Urinary bladder (tissue), 4 donors: ENCODE measurements at places on chromosomes 11 and 22. TPM values are rescaled to one million over a fixed set of nuclear protein-coding genes. Genes with fewer than 3 reads are reported as not detected.

Gene HBG1
- not detected for polyA plus RNA-seq

DNA sequence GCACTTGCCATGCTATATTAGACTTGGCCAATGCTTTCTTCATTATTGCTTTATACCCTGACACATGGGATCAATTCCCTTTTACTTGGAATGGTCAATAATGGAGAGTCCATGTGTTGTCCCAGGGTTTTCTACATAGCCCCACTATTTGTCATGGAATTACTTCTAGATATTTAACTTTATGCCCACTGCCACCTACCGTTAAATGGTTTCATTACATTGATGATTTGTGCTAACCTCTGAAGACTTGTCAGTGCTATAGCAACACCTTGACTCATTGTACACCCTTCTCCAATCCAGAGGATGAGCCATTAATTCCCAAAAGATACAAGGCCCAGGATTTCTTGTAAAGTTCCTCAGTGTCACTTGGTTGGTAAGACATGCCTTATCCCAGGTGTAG lies 31.4 kb upstream of the SLC22A25 start:
- DNase-seq = no peak

- no peak for DNase-seq
These were observed 62.9 kb upstream of the WNT11 start for GRCh38 chr11:76269247-76269646.

DNA sequence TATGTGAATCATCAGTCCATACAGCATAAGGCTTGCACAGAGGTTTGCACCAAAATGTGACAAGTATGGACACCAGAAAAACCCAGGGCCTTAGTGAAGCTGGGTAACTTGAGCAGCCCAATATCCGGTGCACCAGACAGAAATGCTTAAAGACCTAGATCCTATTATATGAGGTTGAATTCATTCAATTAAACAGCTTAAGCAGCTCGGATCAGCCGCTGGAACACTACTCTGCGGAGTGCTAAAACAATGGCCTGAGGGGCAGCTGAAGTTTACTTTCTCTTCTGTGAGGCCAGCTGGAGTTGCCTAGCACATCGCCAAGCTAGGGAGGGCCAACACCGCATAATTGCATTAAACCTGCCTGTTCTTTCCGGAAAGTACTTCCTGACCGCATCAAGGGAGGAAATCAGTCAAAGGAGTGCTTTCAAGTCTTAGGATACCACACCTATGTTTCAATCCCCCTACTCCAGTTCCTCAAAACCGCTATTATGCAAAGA lies 17.0 kb upstream of the FAM181B start:
- no peak for DNase-seq

Gene OR2AG2
- polyA plus RNA-seq = 0.03 TPM

- DNase-seq = no peak
These were observed 11.6 kb downstream of the PRR33 start for GRCh38 chr11:1879941-1880720.

Gene OR4B1
- polyA plus RNA-seq = not detected

Gene ADORA2A
- polyA plus RNA-seq = 2.6 TPM

- no peak for DNase-seq
These were observed 20.6 kb downstream of the TSPAN4 start for GRCh38 chr11:863023-863909.

Gene ANO5
- polyA plus RNA-seq = 2.7 TPM

Gene CXCR5
- 0.38 TPM for polyA plus RNA-seq

Gene GAB4
- not detected for polyA plus RNA-seq

DNA sequence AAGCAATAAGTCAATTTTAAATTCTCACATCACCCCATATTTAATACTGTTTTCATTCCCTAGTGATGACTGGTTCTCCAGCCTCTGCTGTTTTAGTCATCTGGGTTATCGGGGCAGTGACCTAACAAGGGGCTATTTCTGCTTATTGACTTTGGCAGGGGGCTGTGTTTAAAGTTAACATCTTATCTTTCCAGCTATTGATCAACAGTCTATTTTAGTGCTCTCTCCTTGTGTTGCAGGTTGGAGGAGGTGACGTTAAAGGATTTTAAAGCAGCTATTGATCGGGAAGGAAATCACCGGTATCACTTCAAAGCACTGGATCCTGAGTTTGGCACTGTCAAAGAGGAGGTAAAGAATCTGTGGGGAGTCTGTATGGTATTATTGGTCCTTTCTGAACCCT lies 7.7 kb upstream of the DLAT start:
- DNase-seq = no peak

DNA sequence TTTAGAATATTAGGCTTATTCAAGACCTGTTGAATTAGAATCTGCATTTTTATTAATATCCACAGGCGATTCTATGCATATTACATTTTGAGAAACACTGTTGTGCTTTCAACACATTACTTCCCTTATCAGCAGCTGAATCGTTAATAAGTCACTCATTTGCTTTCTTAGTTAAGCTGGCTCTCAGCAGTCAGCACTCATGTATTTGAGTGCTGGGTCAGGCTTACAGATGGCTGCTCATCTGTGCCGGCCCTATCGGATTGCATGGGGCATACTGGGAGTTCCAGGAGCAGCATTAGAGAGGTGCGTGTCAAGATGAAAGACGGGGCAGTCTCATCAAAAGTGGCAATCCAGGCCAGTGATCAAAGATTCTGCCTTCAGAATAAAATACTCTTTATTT lies 10.8 kb upstream of the OR51L1 start:
- no peak for DNase-seq

DNA sequence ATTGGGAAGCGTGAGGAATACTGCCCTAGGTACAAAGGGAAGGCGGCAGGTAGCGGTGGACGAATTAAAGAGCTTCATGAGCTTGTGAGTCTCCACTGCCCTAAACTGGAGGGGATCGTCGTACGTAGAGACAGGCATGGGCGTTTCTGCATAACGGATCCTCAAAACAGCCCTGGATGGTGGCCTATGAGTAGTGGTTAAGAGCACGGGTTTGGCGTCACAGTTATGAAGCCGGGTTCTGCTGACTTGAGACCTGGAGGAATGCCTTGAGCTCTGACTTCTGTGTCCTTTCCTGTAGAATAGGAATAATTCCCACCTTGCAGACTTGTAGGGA lies 335 bp downstream of the TMEM138 start:
- no peak for DNase-seq

- DNase-seq = no peak
These were observed 90.3 kb downstream of the TMPRSS5 start for GRCh38 chr11:113615773-113616172.

GRCh38 chr22:26576026-26576680 lies 13.8 kb downstream of the TPST2 start:
- DNase-seq = no peak

DNA sequence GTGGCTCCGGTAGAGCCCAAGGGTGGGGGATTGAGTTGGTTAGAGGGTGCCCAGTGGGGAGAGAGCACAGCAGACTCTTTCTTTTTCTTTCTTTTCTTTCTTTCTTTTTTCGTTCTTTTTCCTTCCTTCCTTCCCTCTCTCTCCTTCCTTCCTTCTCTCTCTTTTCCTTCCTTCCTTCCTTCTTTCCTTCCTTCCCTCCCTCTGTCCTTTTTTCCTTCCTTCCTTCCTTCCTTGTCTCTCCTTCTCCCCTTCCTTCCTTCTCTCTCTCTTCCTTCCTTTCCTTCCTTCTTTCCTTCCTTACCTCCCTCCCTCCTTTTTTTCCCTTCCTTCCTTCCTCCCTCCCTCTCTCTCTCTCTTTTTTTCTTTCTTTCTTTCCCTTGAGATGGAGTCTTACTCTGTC lies 4.8 kb upstream of the ALX4 start:
- DNase-seq = no peak

Gene LMNTD2
- 1.2 TPM for polyA plus RNA-seq

DNA sequence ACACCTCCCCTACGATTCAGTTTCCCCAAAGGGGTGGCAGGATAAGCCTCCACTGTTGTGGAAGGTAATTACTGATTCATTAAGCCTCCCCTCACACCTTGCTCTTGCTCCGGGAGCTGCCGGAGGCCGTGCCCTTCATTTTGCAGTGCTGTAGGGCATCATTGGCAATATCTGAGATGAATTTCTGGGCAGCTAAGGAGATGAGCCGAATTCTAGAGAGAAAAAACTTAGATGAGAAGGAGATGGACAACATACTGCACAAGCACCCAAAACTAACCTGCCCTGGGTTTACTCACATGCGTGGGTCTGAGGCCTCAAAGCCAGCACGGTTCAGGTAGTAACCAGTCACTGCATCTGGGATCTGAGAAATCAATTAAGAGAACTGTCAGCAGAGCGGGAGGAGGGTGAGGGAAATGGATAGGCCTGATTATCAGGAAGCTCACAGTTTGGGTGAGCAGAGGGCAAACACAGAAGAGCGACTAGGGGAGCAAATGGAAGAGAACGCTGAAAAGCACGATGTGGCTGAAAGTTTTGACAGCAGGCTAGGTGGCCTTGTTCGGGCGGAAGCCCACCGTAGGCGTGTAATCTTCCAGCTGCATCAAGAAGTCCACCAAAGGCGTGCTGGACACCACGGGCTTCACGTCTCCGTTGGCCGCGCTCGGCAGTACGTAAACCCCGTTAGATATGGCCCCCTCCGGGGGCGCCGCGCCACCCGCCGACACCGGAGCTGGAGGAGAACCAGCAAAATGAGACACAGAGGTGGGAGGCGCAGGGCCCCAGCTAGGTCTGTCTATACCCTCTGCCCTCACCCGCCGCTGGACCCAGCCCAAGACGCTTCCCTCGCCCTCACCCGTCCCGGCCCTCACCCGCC lies 689 bp downstream of the TAF10 start:
- DNase-seq = no peak

Gene TCIRG1
- 108 TPM for polyA plus RNA-seq

GRCh38 chr11:122215244-122215992 lies 99.4 kb upstream of the BLID start:
- no peak for DNase-seq

- no peak for DNase-seq
These were observed 59.1 kb downstream of the ST3GAL4 start for GRCh38 chr11:126414615-126415014.

GRCh38 chr11:46455834-46456233 lies 64.3 kb upstream of the CHRM4 start:
- no peak for DNase-seq

DNA sequence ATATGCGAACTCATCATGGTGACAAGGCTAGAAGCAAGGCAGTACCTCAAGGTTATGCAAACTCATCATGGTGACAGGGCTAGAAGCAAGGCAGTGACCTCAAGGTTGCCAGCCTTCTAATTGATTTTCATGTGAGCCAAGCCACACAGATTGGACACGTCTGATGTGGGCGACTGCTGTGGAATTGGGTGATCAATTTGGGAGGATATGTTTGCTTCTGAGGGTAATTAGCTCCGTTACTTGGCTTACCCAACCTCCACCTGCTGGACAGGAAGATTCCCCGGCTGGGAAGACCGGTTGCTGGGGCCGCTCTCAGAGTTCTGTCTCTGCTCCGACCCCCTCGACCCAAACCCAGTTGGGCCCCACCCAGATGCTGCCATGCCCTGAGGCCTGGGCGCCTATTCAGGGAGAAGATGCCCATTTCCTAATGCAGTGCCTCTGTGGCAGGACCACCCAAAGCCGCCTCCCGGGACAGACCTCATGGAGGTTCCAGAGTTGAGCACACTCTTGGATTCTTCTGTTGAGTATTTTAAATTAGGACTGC lies 69.9 kb upstream of the SHANK2 start:
- no peak for DNase-seq

Gene OMP
- not detected for polyA plus RNA-seq

- DNase-seq = no peak
These were observed 72.2 kb upstream of the CCND1 start for GRCh38 chr11:69568809-69569097.

GRCh38 chr11:77446911-77447629 lies 26.8 kb downstream of the PAK1 start:
- no peak for DNase-seq

GRCh38 chr22:50204571-50204970 lies 3.8 kb downstream of the SELENOO start:
- no peak for DNase-seq

DNA sequence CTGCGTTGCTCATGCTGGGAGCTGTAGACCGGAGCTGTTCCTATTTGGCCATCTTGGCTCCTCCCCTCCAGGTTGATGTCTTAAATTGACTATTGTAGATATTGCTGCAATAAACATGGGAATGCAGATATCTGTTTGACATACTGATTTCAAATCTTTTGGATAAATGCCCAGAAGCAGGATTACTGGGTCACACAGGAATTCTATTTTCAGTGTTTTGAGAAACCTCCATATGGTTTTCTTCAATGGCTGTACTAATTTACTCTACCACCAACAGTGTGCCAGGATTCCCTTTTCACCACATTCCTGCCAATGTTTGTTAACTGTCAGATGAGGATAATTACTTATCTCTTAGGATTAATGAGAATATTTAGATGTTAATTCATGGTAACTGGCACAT lies 467.0 kb downstream of the LUZP2 start:
- no peak for DNase-seq

- DNase-seq = peak; percentile 69
These were observed 732 bp upstream of the SORL1 start for GRCh38 chr11:121451178-121451985.

Gene KRTAP5-11
- not detected for polyA plus RNA-seq

Gene TLCD5
- polyA plus RNA-seq = 4.6 TPM

GRCh38 chr11:72812967-72813739 lies 1.1 kb upstream of the ATG16L2 start:
- no peak for DNase-seq

GRCh38 chr11:1782031-1782590 lies 18.4 kb upstream of the CTSD start:
- DNase-seq = no peak

DNA sequence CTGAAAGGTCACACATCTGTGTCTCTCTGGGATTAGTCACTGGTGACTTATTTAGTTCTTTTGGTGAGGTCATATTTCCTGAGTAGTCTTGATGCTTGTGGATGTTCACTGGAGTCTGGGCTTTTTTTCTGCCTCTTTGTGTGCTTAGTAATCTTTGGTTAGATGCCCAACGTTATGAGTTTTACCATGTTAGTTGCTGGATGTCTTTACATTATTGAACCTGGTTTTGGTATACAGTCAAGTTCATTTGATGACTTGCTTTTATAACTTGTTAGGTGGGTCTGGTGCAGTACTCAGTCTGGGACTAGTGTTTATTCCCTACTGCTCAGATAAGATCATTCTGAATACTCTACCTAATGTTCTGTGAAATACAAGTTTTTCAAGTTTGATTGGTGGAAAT lies 26.2 kb upstream of the SLC37A2 start:
- DNase-seq = no peak
